ENCODE measurements at places on chromosomes 2 and 18. TPM values are rescaled to one million over a fixed set of nuclear protein-coding genes. Genes with fewer than 3 reads are reported as not detected.

The TIA1 gene
- polyA plus RNA-seq = 37.1 TPM

The PID1 gene
- 0.38 TPM for polyA plus RNA-seq

The TEKT4 gene
- polyA plus RNA-seq = not detected

The ITSN2 gene
- polyA plus RNA-seq = 33.7 TPM

The REL gene
- polyA plus RNA-seq = 47.7 TPM

The UCN gene
- polyA plus RNA-seq = not detected

The TGFA gene
- 5.5 TPM for polyA plus RNA-seq

The ELAC1 gene
- polyA plus RNA-seq = 19.8 TPM

The SLC40A1 gene
- polyA plus RNA-seq = 2.3 TPM

The DSG2 gene
- polyA plus RNA-seq = not detected
